ENCODE measurements at places on chromosomes 6 and 20. TPM values are rescaled to one million over a fixed set of nuclear protein-coding genes. Genes with fewer than 3 reads are reported as not detected.

- no peak for DNase-seq
These were observed 24.6 kb downstream of the PDE7B start for GRCh38 chr6:135876058-135876457.

DNA sequence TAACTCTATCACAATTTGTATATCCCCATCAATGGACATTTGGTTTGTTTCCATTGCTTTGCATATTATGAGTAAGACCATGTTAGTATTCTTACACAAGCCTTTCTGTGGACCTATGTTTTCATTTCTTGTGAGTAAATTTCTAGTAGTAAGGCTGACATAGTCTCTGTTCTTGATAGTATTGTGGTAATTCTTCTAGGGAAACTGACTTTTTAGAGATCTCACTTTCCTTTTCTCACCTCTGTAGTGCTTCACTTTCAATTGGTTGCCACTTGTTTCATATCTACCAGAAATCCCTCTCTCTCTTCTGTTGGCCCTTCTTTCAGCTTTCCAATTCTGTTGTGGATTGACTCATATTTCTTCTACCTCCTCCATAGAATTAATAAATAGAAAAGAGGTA is 8.5 kb downstream of the ISM1 start:
- DNase-seq = no peak

The SRMS gene
- total RNA-seq = not detected

DNA sequence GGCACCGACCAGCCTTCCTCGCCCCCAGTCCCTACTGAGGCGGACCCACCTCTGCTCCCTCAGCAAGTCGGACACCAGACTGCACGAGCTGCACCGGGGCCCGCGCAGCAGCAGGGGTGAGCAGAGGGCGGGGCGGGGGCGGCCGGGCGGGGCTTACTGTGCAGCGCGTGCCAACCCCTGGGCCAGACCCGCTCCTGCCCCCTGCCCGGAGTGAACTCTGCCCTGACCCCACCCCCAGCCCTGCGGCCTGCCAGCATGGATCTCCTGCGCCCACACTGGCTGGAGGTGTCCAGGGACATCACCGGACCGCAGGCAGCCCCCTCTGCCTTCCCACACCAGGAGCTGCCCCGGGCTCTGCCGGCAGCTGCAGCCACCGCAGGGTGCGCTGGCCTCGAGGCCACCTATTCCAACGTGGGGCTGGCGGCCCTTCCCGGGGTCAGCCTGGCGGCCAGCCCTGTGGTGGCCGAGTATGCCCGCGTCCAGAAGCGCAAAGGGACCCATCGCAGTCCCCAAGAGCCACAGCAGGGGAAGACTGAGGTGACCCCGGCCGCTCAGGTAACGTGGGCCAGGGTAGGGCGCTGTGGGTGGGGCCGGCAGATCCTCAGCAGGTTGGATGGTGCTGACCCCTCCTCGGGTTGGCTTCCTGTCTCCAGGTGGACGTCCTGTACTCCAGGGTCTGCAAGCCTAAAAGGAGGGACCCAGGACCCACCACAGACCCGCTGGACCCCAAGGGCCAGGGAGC is 1.5 kb upstream of the SLC2A4RG start:
- no peak for DNase-seq

The BTN1A1 gene
- total RNA-seq = not detected

Data from HFFc6 (cell line).